ENCODE measurements at places on chromosomes 7 and 10.

DNA sequence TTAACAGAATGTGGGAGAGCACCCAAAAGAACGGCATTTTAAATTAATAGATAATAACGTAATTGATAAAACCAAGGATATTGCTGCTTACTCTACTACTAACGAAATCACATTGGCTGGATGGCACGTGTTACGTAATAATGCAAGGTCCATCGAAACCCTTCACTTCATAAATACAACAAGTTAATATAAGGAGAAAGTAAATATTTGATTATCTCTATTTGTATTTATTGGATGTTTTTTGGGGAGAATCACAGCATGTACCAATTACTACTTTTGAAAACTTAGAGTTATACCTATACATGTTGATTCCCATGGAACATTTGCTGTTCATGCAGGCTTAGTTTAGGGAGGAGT is 1.6 kb downstream of the PRKG1 start:
- no peak for DNase-seq

DNA sequence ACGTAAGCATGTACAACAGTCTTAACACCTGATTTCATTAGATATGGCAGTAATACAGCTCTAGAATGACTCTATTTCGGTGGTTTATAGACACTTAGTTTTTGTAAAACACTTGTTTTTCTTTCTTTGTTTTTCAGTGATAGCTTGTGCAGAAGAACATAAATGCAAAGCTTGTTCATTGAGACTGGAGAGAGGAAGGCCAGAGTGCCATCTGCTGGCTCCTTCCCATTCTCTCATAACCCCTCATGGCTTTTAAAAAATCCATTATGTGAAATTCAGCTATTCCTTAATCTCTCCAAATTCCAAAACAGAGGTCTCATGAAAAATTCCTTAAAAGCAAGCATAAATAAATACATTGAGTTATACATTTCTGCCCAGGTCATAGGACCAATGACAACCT is 76.3 kb downstream of the CACNB2 start:
- DNase-seq = no peak

DNA sequence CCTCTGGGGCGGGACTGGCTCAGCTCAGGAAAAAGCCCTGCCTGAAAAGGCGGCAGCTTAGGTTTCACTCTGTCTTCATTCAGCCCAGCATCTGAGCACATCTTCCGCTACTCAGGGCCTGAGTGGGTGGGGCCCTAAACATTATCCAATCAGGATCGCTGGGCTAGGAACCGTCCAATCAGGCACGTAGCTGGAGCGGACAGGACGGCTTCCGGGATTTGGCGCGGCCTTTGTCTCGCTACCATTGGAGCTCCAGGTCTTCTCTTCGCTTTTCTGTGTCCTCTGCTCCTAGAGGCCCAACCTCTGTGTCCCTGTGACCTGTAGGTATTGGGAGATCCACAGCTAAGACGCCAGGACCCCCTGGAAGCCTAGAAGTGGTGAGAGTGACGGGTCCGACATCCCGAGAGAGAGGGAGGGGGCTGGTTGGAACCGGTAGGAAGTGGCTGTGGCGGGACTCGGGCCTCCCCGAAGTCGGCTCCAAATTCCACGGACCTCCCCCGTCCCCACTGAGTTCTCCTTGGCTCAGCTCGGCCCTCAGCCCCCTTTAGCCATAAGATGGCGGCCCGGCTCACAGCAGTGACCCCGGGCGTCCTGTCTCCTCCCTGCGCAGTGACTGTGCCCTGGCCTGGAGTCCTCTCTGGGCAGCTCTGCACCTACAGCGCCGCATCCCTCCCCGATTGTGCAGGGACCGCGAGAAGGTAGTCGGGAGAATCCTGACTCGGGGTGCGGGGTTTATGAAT is 99.1 kb downstream of the ZNF680 start:
- peak; percentile 50 for DNase-seq

- DNase-seq = no peak
Observed at GRCh38 chr10:129949411-129949810, 14.7 kb downstream of the EBF3 start.

- peak; percentile 79 for DNase-seq
Observed at GRCh38 chr7:74269757-74270277, 15.6 kb upstream of the RFC2 start.

- no peak for DNase-seq
Observed at GRCh38 chr7:16649196-16649595, 3.2 kb downstream of the BZW2 start.

GRCh38 chr10:116450861-116451260 is 23.2 kb downstream of the PNLIPRP3 start:
- DNase-seq = no peak

DNA sequence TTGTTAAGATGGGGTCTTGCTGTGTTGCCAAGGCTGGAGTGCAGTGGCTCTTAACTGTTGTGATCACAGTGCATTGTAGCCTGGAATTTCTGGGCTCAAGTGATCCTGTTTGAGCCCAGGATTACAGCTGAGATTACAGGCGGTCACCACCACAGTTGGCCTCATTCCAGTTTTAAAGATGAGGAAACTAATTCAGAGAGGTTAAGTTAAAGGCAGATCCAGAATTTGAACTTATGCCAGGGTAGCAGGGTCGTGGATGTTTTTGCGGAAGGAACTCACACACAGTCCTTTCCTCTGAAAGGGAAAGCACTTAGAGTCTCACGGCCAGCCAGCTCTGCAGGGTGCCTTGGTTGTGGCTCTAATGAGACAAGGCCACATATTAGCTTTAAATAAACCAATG is 84.7 kb downstream of the MMRN2 start:
- no peak for DNase-seq

Measured in Peyer's patch (tissue), 4 donors.